Mesothelial cell of epicardium (in vitro differentiated cells): ENCODE measurements at places on chromosomes 11 and 22. TPM values are rescaled to one million over a fixed set of nuclear protein-coding genes. Genes with fewer than 3 reads are reported as not detected.
A peak's percentile ranks its signal among the peaks of the same experiment; 100 is the strongest.

GRCh38 chr11:65851083-65851579 lies 6.8 kb downstream of the CFL1 start:
- no peaks in the 10 kb centered on the region for H3K27me3 ChIP-seq
- no peak overlapping the region for H3K27ac ChIP-seq
- H3K4me3 ChIP-seq, result no peak overlapping the region
- peaks cover 33% of the 10 kb centered on the region for H3K36me3 ChIP-seq
- DNase-seq, result no peak
- H3K4me1 ChIP-seq, result peaks cover 7% of the 10 kb centered on the region

CSF2RB gene
- 0.38 to 0.56 TPM (median 0.38 TPM) in 3 replicates for total RNA-seq

ART1 gene
- total RNA-seq, result not detected in 3 replicates

GRCh38 chr22:23387827-23388516 lies 192.1 kb downstream of the IGLL1 start:
- peaks cover 12% of the 10 kb centered on the region for H3K36me3 ChIP-seq
- no peak overlapping the region for H3K4me3 ChIP-seq
- H3K4me1 ChIP-seq, result peaks cover 43% of the 10 kb centered on the region

GRCh38 chr11:73946798-73947458 lies 3.9 kb upstream of the DNAJB13 start:
- H3K4me1 ChIP-seq, result no peaks in the 10 kb centered on the region
- H3K36me3 ChIP-seq, result peaks cover 17% of the 10 kb centered on the region
- H3K27ac ChIP-seq, result no peak overlapping the region
- DNase-seq, result no peak
- H3K27me3 ChIP-seq, result no peaks in the 10 kb centered on the region
- no peak overlapping the region for H3K4me3 ChIP-seq

- H3K36me3 ChIP-seq, result no peaks in the 10 kb centered on the region
- DNase-seq, result no peak
- H3K4me3 ChIP-seq, result no peak overlapping the region
- no peak overlapping the region for H3K27ac ChIP-seq
Observed at GRCh38 chr22:22161924-22162851, 82.4 kb upstream of the VPREB1 start.

OR51B4 gene
- total RNA-seq, result 0.25 to 0.65 TPM (median 0.47 TPM) in 3 replicates

DNA sequence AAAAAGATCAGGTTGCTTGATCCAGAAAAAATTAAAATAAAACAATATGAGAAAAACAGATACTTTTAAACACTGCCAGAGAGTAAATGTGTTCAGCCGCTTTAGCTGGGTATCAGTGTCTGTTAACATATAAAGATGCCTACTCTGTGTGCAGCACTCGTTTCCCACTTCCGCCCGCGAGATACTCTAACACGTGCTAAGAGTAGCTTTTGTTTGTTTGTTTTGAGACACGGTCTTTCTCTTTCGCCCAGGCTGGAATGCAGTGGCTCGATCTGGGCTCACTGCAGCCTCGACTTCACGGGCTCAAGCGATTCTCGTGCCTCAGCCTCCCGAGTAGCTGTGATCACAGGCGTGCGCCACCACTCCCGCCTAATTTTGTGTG lies 531 bp upstream of the MEN1 start:
- no peak for DNase-seq
- H3K4me3 ChIP-seq, result peak overlapping the region; percentile 95

DENND5A gene
- 84.9 to 89.6 TPM (median 85.5 TPM) in 3 replicates for total RNA-seq

- peaks cover 23% of the 10 kb centered on the region for H3K4me1 ChIP-seq
- H3K36me3 ChIP-seq, result peaks cover 4% of the 10 kb centered on the region
Observed at GRCh38 chr11:33734441-33735270, 1.6 kb downstream of the CD59 start.

DNA sequence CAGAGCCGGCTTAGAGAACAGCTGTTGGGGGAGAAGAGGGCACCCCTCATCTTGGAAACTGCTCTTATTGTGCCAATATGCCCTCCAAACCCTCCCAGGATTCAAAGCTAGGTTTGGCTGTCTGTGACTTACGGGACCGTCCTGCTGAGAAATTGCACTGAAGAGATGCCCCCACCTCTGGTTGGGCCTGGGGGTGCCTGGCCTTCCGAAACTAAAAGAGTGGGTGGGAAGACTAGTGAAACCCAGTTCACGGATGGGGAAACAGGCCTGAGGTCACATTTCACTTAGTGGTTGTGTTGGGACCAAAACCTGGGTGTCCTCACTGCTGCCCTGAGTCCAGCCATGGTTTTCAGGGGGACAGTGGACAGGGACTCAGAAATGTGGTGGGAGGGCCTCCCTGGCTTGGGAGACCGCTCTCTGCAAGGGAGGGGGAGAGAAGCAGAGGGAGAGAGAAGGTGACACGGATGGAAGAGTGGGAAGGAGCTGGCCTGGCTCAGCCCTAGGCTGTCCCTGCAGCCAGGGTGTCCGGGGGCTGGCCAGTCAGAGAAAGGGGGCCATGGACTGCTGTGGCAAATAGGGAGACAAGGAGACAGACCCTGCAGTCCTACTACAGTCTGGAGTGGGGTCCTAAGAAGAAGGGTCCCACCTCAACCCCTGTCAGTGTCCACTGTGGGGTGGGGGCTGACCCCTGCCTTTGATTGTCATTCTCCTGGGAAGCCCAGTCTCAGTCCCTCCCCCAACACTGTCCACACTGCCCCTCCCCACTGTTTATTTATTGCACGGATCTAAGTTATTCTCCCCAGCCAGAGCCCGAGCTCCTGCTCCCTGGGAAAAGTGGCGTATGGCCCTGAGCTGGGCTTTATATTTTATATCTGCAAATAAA lies 13.6 kb downstream of the MAFF start:
- peak overlapping the region; percentile 79 for H3K27ac ChIP-seq
- peaks cover 13% of the 10 kb centered on the region for H3K27me3 ChIP-seq
- H3K4me1 ChIP-seq, result peaks cover 29% of the 10 kb centered on the region
- no peak overlapping the region for H3K4me3 ChIP-seq
- no peak for DNase-seq

ADM2 gene
- 1.4 to 2.0 TPM (median 1.5 TPM) in 3 replicates for total RNA-seq

LARGE1 gene
- 29.8 to 35.7 TPM (median 32.3 TPM) in 3 replicates for total RNA-seq

DNA sequence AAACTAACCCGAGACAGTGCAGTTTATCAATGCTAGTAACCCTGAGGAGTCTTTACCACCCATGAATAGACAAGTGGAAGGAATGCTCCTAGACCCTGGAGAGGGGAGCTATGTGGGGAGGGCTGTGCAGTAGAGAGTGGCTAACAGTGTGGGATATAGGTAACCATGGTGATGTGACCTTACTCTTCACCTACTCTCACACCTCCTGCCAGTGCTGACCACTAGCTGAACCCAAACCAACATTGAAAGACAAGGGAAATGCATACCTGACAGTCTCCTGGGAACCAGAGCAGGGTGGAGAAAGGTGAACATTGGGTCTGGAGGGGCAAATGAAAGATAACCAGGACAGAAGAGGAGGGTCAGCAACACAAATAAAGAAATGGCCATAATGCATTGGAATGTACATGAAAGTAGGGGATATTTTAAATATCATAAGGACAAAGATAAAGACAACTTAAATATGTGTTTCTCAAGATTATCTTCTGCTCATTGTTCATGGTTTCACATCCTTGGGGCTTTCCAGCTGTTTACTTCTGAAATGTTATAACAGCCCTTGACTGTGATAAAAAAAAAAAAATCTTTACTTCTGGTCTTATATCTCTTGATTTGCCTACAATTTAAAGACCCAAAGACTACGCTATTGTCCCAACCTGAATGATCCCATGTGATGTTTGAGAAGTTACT lies 983.3 kb upstream of the TENM4 start:
- no peak overlapping the region for H3K4me3 ChIP-seq
- no peaks in the 10 kb centered on the region for H3K4me1 ChIP-seq
- H3K27me3 ChIP-seq, result no peaks in the 10 kb centered on the region
- DNase-seq, result no peak

GRCh38 chr22:37486224-37486845 lies at the start of gene MFNG:
MFNG (minus strand) TSS chr22:37486384; CDS start chr22:37486177, 207 bp downstream.
- H3K4me1 ChIP-seq, result peaks cover 16% of the 10 kb centered on the region
- no peak within 1 kb of the TSS for H3K27ac ChIP-seq
- H3K4me3 ChIP-seq, result no peak within 1 kb of the TSS
- no peaks in the 10 kb centered on the region for H3K36me3 ChIP-seq
- H3K27me3 ChIP-seq, result peaks cover 3% of the 10 kb centered on the region

- no peak overlapping the region for H3K4me3 ChIP-seq
- H3K4me1 ChIP-seq, result peaks cover 3% of the 10 kb centered on the region
- no peaks in the 10 kb centered on the region for H3K36me3 ChIP-seq
Observed at GRCh38 chr11:88666364-88666763, 328.8 kb upstream of the CTSC start.

DNA sequence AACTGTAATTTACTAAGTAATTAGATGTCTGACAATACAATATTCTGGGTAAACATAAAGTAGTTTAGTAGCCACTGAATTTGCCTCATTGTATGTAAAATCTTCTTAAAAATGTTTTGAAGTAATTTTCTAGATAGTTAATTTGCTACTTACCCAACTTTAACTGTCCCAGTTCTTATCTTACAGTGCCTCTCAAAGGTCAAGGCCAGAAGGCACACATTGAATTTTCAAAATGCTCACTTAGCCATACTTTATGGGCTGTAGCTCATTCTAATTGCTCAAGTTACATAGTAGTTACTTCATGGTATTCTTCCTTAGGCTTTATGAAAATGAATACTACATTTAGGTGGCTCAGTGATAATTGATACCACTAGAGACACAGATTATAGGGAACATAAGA lies 666.6 kb downstream of the CNTN5 start:
- no peaks in the 10 kb centered on the region for H3K27me3 ChIP-seq
- no peak overlapping the region for H3K27ac ChIP-seq
- no peak overlapping the region for H3K4me3 ChIP-seq
- no peak for DNase-seq

DNA sequence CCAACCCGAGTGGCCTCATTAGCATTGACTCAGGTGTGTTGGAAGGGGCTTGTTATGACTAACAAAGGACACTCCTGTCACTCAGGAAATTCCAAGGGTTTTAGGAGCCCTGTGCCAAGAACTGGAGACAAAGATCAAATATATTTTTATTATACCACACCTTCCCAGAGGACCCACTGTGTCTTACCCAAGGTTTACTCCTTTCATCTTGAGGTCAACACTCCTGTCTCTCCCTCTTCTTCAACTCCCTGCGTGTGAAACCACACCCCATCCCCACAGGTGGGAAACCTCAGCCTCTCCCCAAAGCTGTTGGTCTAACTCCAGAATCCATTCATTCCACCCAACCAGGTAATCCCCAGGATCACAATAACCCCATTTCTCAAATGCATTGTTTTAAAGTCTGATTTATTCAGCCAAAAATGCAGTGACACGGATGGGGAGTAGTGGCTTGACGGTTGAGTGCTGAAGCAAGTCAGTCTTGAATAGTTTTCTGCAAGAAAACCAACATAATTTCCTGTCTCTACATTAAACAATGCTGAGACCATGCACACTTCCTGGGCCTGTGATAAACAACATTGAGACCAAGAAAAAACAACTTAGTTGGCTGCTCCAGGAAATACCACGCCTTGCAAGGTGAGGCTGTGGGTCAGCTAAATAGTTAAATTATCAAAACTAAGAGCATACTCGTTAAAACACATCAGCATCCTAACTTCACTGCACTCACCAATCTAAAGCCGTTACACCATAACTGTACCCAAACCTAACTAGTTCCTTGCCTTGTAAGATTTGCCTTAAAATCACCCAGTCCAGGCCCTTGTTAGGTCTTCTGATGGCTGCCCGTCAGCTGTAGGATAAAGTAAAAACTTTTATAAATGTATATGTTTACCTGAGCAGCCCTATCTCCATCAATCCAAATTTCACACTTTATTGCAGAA lies 38.5 kb upstream of the SPON1 start:
- H3K36me3 ChIP-seq, result no peaks in the 10 kb centered on the region
- no peak overlapping the region for H3K27ac ChIP-seq
- DNase-seq, result no peak
- no peak overlapping the region for H3K4me3 ChIP-seq

SFI1 gene
- 38.7 to 46.1 TPM (median 45.7 TPM) in 3 replicates for total RNA-seq

KCNJ1 gene
- not detected in 3 replicates for total RNA-seq

DNA sequence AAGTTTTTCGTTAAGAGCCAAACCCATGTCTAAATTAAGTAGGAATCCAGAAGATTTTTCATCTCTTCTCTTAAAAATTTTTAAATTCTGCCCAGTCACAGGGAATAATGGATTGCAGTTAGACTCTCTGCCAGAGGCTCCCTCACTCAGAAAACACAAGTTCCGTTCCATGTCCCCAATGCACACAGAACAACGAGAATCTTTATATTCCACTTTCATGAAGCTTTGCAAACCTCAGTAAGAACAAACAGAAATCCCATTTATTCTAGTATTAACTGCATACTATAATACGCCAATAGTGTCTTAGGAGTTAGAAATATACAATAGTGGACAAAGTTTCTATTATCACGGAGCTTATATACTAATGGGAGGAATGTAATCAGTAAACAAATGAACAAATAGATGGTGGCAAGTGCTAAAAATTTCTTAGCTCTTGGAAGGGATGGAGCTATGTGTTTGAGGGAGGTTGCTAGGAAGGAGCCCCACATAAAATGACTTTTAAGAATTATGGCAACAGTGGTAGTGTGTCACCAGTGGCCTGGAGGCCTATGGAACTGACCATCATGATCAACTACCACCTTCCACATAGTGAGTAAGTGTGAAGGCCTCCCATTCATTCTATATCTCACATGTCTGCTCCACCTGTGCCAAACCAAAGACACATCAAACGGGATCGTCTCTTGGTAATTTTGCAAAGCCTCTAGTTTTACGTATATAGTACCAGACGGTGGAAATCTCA lies 24.9 kb downstream of the PICALM start:
- H3K4me3 ChIP-seq, result no peak overlapping the region
- H3K36me3 ChIP-seq, result no peaks in the 10 kb centered on the region
- no peaks in the 10 kb centered on the region for H3K27me3 ChIP-seq
- H3K4me1 ChIP-seq, result peaks cover 29% of the 10 kb centered on the region

- H3K27me3 ChIP-seq, result peaks cover 5% of the 10 kb centered on the region
- H3K4me3 ChIP-seq, result no peak overlapping the region
- H3K4me1 ChIP-seq, result no peaks in the 10 kb centered on the region
- no peak for DNase-seq
Observed at GRCh38 chr11:44658506-44658850, 68.3 kb upstream of the TSPAN18 start.

OR8D1 gene
- total RNA-seq, result not detected in 3 replicates

DNA sequence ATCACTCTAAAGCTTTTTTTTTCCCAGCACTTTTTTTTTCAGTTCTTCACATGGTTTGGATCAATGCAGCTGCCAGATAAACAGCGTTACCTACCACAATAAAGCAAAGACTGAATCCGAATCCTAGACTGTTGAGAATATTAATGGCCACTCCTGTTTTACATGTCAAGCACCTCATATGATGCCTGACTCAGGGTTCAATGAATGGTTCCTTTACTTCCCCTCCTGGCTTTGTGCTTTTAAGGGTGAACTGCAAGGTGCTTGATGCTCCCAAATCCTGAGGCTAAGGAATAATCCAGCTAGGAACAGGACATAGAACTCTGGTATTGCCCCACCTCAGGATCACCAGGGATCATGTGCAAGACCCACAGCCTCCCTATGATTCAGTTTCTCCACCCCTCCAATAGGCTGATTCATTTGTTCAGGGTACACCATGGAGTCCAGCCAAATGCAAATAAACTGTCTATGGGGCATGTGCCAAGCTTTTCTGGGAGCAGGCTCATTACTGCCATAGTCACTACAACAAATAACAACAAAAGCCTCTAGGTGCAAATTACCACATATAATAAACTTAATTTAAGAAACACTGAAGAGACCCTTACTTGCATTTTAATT lies 104.3 kb downstream of the GAB2 start:
- peak overlapping the region; percentile 85 for H3K27ac ChIP-seq
- no peak for DNase-seq
- H3K27me3 ChIP-seq, result no peaks in the 10 kb centered on the region
- H3K4me3 ChIP-seq, result no peak overlapping the region
- peaks cover 3% of the 10 kb centered on the region for H3K36me3 ChIP-seq
- H3K4me1 ChIP-seq, result peaks cover 64% of the 10 kb centered on the region
